ENCODE measurements at places on chromosomes 5 and 9. TPM values are rescaled to one million over a fixed set of nuclear protein-coding genes. Genes with fewer than 3 reads are reported as not detected.

The WNT8A gene
- not detected for total RNA-seq

The EIF4E1B gene
- total RNA-seq: not detected

The ANKRD18A gene
- not detected for total RNA-seq

The DNAJC25 gene
- 5.1 TPM for total RNA-seq

The GPRIN1 gene
- 0.92 TPM for total RNA-seq

The MARVELD2 gene
- 0.50 TPM for total RNA-seq

The MUSK gene
- not detected for total RNA-seq

The SHOC1 gene
- total RNA-seq: not detected

The GRXCR2 gene
- total RNA-seq: not detected

The MYORG gene
- 0.58 TPM for total RNA-seq

The FOCAD gene
- total RNA-seq: 15.1 TPM

The TMEFF1 gene
- not detected for total RNA-seq

The ORM2 gene
- total RNA-seq: not detected

The ENTREP1 gene
- not detected for total RNA-seq

The C5orf52 gene
- total RNA-seq: not detected

The MAP3K1 gene
- 35.5 TPM for total RNA-seq

The CXCL14 gene
- total RNA-seq: not detected

The ANKRD55 gene
- total RNA-seq: 0.88 TPM

The PTCD2 gene
- total RNA-seq: 4.9 TPM
